ENCODE measurements at places on chromosomes 16 and 17.

- DNase-seq = no peak
Measured at GRCh38 chr17:57341611-57342540, 85.6 kb downstream of the MSI2 start.

DNA sequence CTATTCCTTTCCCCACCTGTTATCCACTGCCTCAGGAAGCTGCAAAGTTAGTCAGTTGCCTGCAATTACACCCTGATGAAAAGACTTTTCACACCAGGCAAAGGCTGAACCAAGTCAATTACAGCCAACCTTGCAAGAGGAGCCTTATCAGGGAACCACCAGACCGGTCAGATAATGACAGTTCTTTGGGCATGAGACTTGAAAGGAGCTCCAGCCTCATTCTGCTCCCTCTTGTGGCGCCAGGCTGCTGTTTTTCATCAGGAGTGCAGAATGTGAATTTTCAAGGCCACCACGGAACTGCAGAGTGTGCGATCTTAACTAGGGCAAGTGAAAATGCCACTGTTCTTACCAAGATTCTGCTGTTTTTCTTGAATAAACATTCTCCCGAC lies 22.5 kb downstream of the DNAI2 start:
- DNase-seq = peak; percentile 94

DNA sequence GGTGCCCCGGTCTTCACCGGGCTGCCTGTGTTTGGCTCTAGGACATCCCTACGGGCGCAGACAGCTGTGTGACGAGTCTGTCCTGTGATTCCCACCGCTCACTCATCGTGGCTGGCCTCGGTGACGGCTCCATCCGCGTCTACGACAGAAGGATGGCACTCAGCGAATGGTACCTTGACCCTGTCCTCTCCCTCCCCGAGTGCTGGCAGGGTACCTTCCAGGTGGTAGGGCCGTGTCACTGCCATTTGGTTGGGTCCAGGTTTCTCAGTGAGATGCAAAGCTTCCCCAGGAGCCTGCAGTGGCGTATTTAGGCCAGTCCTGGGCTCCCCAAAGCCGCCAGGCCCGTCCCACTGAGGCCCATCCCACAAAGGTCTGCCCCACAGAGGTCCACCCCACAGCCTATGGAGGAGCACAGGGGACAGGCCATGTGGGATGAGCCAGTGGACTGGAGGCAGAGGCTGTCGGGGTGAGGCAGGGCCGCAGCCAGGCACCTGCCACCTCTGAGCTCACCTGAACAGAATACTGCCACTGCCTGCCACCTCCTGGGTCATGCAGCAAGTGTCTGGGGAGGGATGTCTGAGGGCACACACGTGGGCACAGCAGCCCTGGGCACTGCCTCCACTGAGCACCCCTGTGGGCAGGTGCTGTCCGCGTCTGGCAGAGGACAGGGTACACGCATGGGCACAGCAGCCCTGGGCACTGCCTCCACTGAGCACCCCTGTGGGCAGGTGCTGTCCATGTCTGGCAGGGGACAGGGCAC lies 31.4 kb upstream of the CHMP6 start:
- no peak for DNase-seq

DNA sequence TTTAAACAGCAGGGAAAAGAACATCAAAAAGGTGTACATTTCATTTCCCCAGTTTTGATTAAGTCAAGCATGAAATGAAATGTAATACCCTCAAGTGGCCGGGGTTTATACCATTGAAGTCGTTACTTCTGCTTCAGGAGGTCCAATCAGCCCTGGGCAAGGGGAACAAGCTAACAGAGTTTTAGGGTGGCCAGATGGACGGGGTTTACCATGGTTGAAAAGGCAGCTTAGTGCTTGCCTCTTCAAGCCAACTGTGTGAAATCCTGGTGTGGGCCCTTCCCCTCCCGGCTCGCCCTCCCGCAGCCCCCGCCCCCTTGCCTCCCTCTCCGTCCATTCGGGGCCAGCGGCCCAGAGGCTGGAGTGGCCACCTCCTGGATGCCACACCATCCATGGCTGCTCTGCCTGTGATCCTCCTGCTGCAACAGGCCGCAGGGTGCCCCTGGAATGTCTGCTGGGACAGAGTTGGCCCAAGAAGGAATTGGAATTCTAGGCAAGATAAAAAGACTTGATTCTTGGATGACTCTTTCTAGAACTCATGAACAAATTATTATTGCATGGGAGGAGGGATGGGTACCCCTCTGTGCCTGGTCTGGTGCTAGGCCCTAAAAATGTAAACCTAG lies 296.2 kb upstream of the IRX3 start:
- no peak for DNase-seq

GRCh38 chr16:89275837-89276720 lies 58.6 kb downstream of the ZNF778 start:
- no peak for DNase-seq

- DNase-seq = no peak
Measured at GRCh38 chr16:31400191-31400590, 7.1 kb downstream of the ITGAD start.

DNA sequence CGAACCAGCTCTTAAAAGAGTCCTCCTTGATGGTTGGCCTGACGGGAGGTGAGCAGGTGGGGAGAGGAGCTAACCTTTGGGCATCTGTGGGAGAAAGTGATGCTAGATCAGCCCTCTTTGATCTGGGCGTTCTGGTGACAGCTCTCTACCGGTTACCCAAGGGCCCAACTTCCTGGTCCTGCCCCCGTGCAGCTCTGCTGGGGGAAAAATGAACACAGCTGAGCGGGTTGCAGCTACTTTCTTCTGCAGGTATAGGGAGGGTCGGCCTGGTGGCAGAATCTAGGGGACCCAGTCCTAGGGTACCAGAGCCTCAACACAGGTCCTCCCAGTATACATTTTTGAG lies 2.9 kb downstream of the SHISA9 start:
- no peak for DNase-seq

DNA sequence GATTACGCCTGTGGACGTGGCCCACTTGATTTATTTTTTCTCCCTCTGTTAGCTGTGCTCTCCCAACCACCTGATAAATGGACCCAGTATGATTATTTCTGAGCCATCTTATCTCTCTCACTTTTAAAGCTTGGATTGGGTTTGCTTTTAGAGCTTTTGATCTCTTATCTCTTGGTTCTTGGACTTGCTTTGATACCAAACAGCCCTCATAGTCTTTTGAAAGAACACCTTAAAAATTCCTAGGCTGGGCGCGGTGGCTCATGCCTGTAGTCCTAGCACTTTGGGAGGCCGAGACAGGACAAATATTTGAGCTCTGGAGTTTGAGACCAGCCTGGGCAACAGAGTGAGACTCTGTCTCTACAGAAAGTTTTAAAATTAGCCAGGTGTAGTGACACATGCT lies 25.8 kb downstream of the SMTNL2 start:
- no peak for DNase-seq

- DNase-seq = no peak
Measured at GRCh38 chr17:42879596-42879985, 21.0 kb upstream of the G6PC1 start.

DNA sequence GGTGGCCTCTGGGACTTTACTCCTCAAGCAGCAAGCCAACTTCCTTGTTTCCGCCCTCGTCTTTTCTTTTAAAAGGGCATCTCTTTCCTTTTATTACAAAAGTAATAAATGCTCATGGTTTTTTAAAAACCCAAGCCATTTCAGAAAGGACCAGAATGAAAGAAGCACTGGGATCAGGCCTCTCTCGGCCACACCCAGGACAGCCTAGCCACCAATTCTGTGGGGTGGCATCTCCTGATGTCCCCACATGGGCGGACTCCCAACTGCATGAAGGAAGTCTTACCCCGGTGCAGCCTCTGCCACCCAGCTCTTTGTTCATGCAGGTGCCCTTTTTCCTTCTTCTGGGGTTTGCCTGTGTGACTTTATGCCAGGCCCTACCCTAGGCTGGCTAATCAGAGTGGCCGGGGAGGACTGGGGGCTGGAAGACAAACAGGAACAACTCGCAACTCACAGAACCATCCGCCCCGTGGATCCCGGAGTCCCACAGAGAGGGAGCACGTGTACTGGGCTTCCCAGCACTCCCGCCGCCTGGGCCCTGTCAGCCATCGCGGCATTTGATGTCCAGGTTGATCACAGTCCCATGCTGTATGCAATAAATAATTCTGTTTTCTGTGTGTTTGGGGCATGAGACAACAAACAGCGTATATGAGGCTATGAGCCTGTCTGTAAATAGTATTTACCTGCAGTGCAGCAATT lies 2.6 kb upstream of the RASD1 start:
- DNase-seq = no peak

DNA sequence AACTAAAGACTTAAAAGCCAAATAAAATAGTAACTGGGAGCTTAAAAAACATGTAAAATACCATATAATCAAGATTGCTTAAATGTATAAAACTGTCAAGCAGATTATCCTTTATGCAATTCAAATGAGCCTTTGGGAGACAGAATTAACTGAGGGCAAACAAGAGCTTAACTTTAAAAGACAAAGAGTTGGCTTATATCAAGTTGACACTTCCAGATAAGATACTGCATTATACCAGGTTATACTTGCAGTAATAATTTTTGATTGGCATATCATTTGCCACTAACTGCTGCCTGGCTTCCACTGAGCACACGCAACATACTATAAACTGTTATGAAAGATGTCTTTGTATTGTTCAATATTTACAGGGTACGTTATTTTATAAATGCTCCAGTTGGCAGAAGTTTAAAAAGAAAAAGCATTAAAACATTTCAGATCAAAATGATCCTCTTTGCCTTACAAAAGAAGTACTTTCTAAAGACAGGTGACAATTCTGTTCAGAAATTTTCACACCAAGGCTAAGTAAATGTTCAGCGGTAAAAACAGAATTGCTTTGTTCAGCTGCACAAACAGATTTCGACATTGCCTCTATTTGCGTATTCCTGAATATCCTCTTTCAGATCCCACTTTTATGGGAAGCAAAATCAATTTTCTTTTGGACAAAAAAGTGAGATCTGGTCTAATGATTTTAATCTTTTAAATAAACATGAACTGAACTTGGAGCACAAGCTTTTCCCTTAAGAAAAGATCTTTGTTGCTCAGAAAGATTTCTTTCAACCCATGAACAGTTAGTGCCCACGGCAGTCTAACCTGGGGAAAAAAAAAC lies 50.7 kb downstream of the TOX3 start:
- no peak for DNase-seq

- DNase-seq = no peak
Measured at GRCh38 chr16:17566075-17566474, 95.3 kb upstream of the XYLT1 start.

DNA sequence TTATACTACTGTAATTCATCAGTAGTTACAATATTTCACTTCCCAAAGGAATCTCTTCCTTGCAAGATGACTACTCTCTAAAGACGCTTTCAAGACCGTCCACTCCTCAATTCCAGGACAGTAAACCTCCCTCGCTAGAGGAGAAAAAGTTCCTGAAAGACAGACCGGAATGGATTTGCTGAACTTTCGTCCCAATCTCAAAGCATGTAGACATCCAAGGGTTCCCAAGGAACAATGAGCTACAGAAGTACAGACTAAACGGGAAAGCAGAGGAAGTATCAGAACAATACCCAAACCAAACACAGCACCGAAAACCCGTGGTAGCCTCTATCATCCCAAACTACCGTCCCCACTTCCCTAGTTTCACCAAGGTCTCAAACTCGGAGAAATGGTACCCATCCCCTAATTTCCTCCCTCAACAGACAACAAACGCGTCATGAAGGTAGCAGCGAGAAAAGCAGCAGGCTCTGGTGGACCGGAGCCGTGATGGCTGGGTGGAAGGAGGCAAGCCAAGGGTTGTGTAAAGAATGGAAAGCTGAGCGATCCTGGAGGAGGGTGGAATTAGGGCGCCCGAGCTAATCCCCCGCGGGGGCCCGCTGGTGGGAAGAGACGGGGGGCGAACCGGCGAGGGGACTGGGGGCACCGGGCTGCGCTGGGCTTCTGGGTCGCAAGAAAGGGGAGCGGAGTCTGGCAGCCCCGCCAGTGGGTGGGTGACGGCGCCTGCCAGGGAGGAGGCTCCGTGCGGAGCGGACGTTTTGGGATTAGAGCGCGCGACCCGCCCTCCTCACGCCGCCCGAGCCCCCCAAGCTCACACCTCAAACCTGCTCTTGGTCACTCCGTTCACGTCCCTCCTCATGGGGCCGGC lies 647 bp downstream of the FBXL20 start:
- DNase-seq = peak; percentile 45

DNA sequence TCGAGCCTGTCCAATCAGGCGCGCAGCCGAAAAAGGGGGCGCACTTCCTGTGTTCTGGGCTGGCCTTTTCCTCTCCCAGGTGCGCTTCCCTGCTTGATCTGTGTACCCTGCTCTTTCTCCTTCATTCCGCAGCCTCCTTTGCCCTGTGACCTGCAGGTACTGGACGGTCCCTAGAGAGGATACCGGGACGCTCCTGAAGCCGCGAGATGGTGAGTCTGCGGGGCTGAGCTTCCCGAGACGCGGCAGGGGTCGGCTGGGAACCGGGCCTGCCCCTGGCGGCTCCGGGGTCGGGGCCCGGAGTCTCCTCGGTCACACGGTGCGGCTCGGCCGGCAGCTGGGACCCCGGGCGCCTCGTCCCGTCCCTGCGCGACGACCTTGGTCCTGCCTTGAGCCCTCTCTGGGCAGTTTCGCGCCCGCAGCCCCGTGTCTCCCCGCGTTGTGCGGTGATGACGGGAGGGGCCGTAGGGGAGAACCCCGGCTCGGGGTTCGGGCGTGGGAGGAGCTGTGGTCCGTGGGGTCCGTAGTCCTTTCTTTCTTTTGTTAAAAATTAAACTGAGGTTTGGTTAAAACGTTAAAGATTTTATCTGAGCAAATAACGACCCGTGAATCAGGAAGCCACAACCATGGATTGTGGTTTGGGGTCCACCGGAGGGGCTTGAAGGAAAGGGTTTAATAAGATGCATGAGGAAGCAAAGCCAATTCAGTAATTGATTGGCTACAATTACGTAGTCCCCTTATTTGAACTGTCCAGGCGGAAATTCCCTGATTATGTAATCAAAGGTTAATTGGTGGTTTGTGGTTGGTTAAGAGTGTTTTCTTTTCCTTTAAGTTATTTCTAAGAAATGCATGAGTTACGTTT lies 172.8 kb upstream of the ZNF267 start:
- peak; percentile 63 for DNase-seq

- no peak for DNase-seq
Measured at GRCh38 chr16:67486805-67487204, 3.5 kb upstream of the AGRP start.

DNA sequence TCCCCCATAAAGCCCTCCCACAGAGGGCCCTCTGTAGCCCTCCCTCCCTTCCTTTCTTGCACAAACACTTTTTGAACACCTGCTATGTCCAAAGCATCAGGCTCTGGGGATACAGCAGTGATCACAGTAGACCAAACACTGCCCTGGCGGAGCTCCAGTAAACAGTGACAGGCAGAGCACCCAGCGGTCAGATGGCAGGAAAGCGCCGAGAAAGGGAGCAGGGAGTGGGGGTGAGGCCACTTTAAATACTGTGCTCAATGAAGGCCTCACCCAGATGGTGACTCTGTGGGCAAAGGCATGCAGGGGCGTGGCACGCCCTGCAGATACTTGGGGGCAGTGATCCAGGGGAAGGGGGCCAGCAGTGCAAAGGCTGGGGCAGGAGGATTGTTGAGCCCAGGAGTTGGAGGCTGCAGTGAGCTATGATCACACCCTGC lies 7.6 kb downstream of the PRR29 start:
- peak; percentile 88 for DNase-seq

DNA sequence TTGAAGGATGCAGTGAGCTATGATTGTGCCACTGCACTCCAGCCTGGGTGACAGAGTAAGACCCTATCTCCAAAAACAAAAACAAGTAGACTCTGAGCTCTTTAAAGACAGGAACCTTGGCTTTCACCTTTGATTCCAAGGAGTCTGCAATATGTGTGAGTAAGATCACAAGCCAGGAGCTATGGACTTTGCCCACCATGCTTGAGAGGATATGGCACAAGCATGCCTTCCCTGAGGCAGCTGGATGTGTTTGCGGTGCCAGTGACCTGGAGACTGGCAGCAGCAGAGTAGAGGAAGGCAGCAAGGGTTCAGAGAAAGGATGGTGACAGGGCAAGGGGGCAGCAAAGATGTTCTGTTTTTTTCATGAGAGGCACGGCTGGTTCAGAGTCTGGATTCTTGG lies 14.5 kb upstream of the PRKCA start:
- no peak for DNase-seq

All from hematopoietic multipotent progenitor cell treated with erythropoietin and hydrocortisone succinate and interleukin-3 and kit ligand, for 17 days (in vitro differentiated cells).